Panc1 (cell line): ENCODE measurements at places on chromosomes 16 and 17.

DNA sequence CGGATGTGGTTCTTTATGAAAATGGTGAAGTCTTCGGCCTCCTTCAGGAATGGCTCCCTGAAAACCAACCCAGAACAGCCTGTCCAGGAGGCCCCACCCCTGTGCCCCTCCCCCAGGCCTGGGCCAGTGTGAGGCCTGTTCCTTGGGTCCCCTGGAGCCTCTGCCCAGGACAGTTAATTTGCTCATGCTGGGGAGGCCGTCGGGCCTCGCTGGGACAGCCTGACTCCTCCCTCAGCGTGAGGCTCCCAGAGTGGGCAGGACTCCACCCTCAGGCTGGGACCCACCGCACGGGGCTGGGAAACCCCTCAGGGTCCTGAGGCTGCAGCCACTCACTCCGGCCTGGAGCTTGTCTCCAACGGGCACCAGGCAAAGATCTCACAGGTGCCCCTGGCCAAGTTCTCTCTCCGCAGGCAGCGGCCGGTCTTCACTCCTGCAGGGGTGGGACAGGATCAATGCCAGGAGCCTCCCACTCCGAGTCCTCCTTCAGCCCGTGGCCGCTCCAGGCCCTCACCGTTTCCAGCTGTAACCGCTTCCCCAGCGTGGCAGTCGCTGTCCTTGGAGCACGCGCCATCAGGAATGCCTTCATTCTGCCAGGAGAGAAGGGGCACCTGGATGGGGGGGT, 5.8 kb downstream of the P2RX5 start:
- no peak for DNase-seq

DNA sequence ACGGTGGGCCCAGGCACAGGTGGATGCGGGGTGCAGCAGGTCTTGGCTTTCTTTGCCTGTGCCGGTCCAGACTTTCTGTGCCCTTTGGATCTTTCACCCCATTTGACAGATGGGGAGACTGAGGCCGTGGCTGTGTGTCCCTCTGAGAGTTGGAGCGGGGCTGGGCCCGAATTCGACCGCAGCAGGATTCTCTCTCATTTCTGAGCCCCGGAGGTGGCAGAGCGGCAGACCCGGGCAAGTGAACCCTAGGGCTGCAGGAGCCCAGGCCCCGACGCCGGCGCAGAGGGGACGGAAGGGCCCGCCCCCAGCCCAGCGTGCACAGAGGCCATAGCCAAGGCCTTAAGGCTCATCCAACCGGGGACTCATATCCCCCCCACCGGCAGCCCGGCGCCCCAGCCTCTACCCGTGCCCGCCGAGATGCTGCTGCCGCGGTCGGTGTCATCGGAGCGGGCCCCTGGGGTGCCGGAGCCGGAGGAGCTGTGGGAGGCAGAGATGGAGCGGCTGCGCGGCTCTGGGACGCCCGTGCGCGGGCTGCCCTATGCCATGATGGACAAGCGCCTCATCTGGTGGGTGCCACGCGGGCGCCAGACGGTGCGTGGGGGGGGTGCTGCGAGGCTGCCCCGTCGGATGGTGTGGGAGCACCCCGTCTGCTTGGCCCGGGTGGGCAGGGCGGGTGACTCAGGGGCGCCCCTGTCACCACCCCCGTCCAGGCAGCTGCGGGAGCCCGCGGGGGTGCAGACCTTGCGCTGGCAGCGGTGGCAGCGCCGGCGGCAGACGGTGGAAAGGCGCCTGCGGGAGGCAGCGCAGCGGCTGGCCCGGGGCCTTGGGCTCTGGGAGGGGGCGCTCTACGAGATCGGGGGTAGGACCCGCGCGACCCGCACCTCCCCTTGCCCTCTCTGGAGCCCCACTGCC, 857 bp downstream of the TMC8 start:
- no peak for DNase-seq

GRCh38 chr16:84931107-84931494, 80.2 kb downstream of the ZDHHC7 start:
- no peak for DNase-seq

DNA sequence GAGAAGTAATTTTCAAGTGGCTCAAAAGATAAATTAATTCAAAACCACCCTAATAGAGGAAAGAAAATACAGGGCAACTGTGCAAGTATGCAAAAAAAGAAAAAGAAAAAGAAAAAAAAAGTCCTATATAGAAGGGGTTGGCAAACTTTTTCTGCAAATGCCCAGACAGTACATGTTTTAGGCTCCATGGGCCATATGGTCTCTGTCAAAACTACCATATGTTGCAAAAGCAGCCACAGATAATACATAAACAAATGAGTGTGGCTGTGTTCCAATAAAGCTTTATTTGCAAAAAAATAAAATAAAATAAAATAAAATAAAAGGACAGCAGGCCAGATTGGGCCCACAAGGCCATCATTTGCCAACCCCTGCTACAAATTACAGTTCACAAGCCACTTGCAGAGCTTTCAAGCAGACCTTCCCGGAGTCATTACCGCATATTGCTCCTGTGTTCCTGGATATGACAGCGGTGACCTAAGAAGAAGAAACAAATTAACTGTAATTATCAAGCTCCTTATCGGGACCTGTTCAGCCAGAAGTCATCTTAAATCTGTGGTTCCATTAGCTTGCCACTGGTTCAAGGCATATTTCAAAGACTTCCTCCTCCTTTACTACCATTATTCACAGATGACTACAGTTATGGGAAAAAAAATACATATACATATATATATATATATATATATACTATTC, 15.9 kb downstream of the ZC3H7A start:
- no peak for DNase-seq

DNA sequence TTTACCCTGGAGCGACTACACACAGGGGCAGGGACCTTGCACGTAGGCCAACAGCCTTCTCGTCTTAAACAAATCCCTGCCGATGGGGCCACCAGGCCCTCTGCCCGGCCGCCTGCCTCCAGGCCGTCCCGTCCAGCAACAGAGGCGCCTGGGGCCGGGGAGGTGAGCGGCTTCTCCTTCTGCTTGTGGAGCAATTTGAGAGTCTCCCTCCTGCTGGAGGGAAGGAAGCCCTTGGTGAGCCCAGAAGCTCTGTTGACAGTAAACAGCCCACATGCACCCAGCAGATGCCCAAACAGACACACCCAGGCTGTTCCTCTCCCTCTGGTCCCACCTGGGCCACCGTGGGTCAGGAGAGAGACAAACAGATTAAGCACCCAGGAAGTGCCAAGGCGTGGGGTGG, 8.1 kb downstream of the SLC43A2 start:
- no peak for DNase-seq

DNA sequence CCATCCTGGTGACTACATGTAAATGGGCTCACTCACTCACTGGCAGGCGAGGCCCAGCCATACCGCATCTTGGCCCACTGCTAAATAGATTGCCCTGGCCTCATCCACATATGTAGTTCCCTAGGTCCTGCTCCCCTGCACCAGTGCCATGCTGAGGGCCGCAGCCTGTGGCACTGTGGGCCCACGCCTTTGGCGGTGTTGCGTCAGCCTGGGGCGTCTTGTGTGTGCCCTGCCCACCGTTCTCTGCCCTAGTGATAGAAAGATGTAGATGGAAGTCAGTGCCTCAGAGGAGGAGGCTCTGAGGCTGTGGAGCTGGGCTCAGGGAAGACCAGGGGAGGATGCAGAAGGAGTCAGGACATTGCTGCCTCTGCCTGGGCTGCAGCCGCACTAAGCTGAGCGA, 18.9 kb downstream of the C17orf75 start:
- no peak for DNase-seq

DNA sequence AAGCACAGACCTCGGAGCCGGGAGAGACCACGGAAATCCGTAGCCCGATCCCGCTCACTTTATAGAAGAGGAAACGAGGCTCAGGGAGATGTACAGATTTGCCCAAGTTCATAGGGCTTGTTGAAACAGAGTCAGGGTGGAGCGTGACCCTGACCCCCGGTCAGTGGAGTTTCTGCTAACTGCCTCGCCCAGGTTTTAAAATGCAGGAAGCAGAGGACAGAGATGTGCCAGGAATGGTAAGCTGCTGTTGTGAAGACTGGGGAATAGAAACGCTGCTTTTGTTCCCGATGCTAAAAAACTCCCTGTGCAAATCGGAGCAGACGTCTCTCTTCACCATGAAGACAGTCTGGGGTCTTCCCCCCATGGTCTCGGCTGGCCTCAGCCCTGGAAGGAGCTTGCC, 403.0 kb downstream of the SEC14L1 start:
- no peak for DNase-seq

GRCh38 chr16:52558448-52558847, 11.5 kb upstream of the TOX3 start:
- no peak for DNase-seq

DNA sequence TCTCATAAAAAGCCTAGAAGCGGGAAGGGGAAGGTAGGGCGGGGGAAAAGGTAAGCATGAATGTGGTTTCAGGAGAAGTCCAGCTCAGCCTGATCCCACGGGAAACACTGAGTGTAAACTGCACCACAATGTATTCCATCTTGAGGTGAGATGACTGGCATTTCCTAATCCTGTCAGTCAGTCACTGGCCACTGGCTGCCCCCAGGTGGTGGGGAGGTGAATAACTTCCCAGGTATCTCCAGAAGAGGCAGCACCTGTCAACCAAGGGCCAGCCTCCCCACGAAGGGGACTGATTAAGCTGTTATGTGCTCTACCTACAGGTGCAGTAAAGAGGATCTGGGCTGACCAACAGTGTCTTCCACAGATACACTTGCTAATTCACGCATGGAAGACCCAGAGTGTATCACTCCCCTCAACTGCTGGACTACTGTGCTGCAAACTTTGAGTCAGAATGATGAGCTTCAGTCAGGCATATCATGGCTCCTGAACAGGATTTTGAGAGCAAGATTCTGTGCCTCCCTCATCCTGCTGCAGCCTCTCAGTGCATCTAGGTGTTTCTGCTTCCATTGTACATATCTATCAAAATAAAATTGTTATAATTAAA, 108.5 kb upstream of the CCL2 start:
- peak; percentile 24 for DNase-seq

- DNase-seq = no peak
Observed at GRCh38 chr16:35365675-35366074, 1906.3 kb downstream of the TP53TG3F start.

- DNase-seq = no peak
Observed at GRCh38 chr16:27721531-27722181, 171.7 kb downstream of the KATNIP start.

DNA sequence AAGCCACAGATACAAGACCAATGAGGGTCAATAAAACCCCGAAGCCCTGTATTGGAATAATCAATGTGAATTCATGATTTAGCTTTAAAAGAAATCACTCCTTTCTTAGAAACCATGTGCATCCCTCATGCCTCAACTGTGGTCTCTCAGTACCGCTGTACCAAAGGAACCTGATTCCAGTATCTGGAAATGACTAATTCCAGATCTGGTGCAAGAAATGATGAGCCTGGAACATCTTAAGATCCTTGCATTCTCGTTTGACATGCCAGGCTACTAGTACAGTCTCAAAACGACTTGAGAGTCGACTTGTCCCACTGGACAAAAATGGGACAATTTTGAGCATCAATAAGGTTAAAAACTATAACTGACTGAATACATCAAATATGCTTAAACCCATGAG, 21.2 kb downstream of the USP31 start:
- DNase-seq = no peak

- no peak for DNase-seq
Observed at GRCh38 chr16:81917375-81917774, 93.9 kb downstream of the SDR42E1 start.

DNA sequence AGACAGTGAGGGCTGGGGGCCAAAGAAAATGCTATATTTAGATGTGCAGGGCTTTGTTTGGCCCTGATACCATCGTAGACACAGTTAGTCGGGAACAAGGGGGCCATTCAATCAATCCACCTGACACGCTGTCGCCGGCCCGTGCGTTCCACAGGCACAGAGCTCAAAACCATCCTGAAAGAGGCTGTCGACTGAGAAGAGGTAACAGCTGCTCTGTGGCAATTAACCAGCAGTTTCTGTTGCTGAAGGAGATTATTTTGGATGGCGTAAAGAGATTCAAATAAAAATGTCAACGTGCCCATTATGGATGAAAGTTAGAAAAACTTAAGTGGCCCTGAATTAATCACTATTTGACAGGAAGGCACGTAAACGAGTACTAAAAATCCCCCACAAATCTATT, 276.2 kb upstream of the IRX5 start:
- no peak for DNase-seq

GRCh38 chr17:29583324-29584248, 5.9 kb downstream of the GIT1 start:
- DNase-seq = no peak

DNA sequence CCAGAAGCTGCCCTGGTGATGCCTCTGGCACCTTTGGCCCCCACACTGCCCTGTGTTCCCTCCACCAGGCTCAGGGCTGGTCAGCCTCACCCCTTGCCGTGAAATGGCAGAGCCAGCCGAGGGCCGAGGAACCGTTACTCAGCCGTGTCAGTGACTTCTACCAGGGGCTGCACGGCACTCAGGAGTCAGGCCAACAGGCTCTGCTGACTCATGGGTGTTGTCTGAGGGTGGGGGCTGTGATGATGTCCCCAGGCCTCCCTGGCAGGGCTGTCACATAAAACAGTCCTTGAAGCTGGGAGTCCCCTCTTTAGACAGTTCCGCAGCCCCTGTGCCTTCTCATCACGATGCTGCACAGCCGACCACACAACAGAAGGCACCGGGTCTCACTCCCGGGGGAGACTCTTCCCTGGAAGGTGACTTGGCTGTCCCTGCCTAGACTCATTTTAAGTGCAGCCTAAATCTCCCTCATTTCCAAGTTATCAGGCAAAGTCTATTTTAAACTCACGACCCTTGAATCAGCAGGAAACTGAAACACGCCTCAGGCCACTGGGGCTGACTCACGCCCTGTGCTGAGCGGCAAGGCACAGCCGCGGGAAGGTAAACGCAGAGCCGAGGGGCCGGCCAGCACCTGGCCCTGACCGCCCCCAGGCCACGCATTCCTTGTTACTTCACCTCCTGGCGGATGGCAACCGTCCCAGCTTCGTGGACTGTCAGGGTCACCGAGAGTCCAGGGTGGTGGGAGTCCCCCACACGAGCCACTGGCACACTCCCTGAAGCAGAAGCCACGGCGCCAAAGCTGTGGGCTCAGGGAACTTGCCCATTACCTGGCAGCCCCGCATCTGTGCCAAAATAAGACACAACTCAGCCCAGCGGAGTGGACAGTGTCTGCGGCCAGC, 102.6 kb downstream of the ZNF778 start:
- DNase-seq = no peak

GRCh38 chr17:74235911-74236371, 22.6 kb downstream of the TTYH2 start:
- no peak for DNase-seq

GRCh38 chr16:50616386-50616785, 64.7 kb downstream of the SNX20 start:
- DNase-seq = no peak
